ENCODE measurements at places on chromosomes 2 and 18.

DNA sequence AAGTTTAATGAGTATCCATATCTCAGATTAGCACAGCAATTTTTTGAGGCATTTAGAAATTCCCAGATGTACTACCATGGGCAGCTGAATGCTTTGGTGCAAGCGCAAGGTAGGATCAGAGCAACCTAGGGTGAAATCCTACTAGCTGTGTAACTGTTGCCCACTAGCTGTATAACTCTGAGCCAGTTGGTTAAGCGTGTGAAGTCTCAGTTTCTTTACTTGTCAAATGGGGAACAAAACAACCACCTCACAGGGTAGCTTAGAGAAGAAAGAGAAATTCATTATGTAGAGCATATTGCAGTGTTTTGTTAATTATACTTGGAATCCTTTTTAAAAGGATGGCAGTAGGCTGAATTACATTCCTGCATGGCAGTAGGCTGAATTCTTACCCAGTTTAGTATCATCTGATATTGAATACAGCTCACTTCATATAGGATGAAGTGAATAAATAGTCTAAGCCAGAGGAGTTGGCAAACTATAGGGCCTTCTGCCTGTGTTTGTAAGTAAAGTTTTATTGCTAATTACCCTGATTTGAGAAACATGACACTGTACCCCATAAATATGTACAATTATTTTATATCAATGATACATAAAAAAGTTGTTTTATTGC lies 180.7 kb downstream of the PLCL1 start:
- no peak for DNase-seq

DNA sequence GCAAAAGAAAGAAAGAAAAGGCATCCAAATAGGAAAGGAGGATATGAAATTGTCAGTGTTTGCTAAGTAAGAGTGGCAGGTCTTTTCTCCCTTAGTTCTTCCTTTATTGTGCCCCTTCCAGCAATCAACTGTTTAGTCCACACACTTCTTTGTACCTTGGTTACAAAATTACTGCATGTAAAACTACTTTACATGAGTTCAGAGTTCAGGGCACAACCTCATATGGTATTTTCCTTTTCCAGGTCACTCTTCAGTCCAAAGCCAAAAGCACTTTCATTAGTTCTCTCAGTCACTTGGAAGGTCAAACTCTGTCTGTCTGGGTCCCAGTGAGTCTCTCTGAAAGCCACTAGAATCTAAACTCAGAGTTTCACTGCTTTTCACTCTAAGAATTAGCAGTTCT lies 122.5 kb upstream of the SRD5A2 start:
- DNase-seq = no peak

DNA sequence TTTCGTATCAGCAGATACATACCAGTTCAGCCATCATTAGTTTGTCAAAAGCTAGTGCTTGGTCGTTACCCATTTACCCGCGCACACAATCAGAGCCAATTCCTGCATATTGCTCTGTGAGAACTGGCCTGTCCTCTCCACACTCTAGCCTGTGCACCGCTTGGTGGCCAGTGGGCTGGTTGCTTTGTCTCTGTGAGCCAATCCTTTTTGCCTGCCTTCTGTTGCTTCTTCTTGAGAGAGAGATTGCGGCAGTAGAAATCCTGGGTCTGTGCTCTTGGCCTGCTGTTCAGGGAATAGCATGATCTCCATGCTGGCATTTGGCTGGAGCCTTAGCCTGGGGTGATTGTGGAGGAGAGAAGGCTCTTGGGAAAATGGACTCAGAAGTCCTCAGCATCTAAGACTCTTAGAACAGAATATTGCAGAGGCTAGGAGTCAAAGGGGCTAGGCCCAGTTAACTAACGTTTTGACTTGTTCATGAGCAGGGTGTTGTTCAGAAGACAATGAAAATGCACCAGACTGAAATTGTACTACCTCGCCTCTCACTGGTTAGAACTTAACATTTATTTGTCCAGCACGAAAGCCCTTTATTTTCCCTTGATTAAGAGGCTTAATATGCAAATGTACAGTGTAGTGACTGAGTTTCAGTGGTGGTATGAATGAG lies 37.1 kb downstream of the MAP4K4 start:
- DNase-seq = no peak

GRCh38 chr2:233794128-233794658 lies 16.1 kb downstream of the MROH2A start:
- DNase-seq = no peak

- no peak for DNase-seq
Observed at GRCh38 chr2:200399636-200400035, 93.1 kb downstream of the SPATS2L start.

DNA sequence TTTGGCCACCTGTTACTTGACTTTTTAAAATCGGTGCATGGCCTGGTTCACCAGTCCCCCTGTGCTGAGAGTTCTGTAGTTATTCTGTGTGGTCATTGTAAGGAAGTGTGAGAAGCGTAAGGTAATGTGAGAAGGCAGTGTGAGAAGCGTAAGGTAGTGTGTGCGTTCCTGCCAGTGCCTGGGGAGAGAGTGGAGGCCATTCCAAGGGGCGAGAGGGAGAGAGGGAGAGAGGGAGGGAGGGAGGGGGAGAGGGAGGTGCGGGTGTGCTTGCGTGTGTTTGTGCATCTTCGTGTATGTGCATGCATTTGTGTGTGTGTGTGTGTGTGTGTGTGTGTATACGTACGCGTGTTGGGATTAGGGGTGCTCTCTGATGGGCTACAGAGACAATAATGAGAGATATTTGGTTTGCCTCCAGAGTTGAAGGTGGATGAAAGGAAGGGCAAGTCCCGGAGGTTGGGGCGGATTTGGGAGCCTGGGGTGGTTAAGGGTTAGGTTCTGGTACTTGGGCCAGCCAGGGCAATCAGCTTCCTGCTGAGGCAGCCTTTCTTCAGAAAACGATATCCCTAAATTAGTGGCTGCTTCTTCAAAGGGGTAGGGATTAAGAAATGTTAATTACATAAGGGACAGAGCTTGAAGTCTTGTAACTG lies 53.7 kb downstream of the SGPP2 start:
- no peak for DNase-seq

DNA sequence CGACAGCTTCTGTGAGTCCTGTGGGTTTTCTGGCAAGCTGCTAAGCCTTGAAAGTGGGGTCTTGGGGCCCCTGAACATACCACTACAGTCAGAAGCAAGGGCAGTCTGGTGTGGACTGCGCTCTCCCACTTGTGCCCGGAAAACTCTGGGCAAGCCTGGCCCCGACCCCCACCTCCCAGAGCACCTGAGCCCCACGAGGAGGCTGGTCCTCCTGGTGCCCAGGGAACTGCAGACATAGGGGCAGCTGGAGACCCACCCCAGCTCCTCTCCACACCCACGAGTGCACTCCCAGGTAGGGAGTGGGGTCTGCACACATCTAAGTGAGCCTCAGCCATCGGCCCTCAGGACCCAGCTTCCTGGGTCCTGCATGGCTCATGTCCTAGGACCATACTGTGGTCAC lies 16.2 kb upstream of the GPC1 start:
- DNase-seq = no peak

GRCh38 chr2:60007671-60008070 lies 545.8 kb downstream of the BCL11A start:
- DNase-seq = no peak

GRCh38 chr2:20138696-20139095 lies 86.2 kb downstream of the SDC1 start:
- DNase-seq = no peak

GRCh38 chr2:207952564-207953345 lies 72.6 kb downstream of the PLEKHM3 start:
- no peak for DNase-seq

- no peak for DNase-seq
Observed at GRCh38 chr18:60197671-60198462, 174.7 kb downstream of the MC4R start.

DNA sequence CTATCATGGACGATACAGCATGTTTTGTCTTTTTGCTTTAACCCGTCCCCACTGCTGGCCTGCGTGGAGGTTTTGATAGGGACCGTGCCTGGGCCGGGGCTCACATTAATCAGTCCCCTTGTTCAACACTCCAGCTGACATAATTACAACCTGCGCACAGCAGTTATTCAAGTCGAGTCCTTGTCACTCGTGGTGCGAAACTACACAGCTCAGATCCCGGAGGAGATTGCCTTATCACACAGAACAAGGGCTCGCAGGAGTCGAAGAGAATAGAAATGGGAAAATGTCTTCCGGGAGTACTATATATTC lies 304.4 kb downstream of the ZNF407 start:
- no peak for DNase-seq

- DNase-seq = no peak
Observed at GRCh38 chr2:194822657-194823056, 834.4 kb upstream of the SLC39A10 start.

GRCh38 chr2:10303694-10304378 lies 1.1 kb downstream of the HPCAL1 start:
- peak; percentile 38 for DNase-seq

DNA sequence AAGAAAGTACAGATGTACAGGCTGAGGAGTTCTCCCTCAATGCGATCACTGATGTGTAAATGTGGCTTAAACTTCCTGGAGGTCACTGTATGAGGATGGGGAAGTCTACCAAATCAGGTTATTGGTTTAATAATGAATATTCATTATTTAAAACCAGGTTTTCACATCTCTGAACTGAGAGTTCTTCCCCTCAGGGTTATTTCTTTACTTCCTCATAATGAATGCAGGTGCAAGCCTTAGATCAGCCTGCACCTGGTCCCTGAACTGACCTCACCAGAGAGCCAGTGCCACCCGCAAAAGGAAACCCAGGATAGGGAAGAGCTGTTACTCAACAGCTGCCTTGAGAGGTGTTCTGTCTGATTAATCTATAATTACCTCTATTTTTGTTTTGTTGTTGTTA lies 369.0 kb downstream of the EPHA4 start:
- no peak for DNase-seq

DNA sequence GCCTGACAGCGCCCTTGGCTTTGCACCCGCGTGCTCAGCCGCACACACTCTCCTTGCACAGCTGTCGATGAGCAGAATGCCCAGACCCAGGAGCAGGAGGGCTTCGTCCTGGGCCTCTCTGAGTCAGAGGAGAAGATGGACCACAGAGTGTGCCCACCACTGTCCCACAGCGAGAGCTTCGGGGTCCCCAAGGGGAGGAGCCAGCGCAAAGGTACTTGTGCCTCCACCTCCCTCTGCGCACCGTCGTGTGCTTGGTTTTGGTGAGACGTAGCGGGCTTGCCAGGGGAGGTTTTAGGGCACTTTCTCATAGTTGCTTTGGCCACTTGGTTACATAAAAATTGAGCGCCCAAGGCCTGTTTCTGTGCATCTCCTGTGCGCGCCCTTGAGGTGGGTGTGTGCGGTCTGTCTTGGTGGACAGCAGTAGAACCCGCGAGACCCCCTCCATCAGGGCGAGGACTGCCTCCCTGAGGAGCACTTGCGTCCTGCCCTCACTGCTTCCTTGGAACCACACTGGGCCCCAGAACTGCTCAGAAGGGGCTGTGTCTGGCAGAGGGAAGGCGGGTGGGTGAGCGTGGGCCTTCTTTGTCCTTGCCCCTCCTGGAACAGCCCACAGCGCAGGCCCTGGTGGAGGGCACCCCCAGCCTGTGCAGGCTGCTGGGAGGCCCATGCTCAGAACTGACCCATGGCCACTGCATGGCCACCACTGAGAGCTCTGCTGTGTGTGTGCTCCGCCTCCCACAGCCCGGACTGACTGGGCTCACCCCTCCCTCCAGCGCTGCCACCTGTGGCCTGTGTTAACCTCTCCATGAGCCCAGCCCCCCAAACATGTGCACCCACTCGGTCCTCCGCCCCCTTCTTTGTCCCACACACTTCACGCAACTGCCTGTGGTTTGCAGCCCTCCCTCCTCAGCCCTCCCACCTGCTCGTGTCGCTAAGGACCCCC lies 95.9 kb downstream of the DGKD start:
- no peak for DNase-seq

DNA sequence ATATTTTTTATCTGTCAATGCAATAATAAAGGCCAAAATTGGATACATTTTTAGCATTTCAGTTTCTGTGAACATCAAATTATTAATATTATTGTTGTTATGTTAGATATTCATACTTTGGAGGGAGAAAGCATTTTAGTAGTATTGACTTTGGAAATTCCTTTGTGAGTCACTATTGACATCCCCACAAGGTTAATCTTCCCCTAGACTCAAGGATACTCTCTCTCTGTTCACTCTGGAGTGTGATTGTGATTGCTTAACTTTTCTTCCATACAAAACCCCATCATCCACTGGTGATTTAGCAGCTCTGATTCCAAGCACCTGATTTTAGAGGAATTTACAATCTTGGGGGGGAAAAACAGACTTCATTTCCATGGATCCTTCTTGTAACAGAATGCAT lies 352.0 kb downstream of the THSD7B start:
- no peak for DNase-seq

DNA sequence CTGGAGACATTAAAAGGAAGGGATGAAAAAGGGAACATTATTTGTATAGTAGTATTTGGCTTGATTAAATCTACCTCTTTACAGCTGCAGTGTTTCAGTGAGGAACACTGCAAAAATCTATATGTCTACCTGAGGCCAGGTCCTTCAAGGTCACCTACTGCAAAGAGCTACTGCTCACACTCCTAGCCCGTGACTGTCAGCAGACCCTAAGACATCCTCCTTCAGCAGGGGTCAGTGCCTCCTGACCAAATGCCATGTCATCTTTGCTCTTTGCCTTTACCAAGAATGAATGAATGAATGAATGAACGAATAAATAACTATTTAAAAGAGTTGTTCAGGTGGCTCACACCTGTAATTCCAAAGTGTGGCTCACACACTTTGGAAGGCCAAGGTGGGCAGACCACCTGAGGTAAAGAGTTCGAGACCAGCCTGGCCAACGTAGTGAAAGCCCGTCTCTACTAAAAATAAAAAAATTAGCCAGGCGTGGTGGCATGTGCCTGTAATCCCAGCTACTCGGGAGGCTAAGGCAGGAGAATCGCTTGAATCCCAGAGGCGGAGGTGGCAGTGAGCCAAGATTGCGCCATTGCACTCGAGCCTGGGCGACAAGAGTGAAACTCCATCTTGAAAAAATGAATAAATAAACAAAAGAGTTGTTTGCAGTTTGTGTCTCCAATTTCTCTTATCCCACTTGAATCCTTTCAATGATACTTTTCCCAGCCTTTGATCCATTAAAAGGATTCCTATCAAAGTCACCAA lies 84.3 kb upstream of the GRB14 start:
- DNase-seq = no peak

DNA sequence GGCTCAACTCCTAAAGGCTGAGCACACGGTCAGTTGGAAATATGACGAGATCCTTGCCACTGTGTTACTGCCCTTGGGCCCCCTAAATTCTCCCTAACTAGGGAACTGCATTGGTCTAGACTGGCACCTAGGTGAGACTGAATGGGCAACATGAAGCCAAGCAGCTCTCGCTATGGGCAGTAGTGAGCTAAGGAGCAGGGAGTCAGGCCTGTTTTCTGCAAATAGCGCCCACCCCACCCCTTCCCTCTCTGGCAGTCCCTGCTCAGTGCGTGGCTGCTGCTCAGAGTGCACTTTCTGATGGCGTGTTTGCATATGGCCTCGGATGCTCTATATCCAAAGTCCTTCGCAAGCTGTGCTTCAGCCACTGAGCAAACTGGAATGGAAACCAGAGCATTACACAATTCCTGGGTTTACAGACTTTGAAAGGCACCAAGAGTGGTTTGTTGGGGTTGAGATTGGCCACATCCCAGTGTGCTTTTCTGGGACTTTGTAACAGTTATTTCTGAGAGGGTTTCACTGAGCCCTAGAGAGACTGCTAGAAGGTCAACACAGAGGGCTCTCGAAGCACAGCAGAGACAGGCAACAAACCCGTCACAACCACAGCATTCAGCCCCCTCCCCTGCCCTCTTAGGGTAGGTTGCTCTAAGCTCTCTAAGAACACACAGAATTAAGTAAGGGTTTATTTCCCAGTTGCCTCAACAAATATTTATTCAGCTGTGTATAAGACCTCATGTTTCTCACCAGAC lies 419.9 kb downstream of the STK39 start:
- DNase-seq = no peak

- DNase-seq = no peak
Observed at GRCh38 chr18:29160170-29160569, 983.2 kb upstream of the CDH2 start.

Data from stimulated activated CD4-positive, alpha-beta T cell treated with anti-CD3 and anti-CD28 coated beads, TNF-alpha, amount 100 ng/mL, for 24 hours (primary cell).